ENCODE measurements at places on chromosomes 5 and 9.

DNA sequence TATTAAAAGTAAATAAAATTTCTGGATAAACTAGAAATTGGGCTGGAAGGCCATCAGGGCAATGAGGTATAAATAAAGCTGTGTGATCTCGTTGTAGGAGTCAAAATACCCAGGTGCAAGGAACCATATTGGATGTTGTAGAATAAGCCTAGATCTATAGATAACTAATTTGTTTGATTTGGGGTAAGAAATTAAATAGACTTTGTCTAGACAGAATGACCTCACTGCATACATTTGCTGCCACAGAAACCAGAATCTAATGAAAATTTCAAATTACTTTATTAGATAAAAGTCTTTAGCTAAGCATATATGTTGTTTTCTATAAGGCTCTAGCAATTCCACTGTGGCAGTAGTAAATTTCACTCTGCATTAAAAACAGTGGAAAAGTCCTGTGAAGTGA is 225.2 kb upstream of the ITGA1 start:
- no peak for DNase-seq

GRCh38 chr5:146076028-146076427 is 29.3 kb downstream of the PLAC8L1 start:
- no peak for DNase-seq

DNA sequence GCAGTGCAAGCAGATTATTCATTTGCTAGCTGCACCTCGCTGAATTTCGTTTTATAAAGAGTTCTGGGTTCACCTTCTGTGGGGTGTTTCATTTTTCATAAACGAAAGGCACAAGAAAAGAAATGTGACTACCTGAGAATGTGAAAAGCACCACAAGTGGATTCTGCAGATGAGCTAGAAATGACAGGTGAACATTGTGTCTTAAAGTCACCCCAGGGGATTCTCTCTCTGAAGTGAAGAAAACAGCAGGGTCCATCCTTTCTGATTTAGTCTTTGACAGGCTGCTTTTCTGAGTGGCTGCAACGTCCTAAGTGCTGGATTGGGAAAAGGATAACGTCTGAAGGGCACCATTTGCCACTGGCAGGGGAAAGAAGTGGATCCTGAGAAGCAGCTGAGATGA is 469.3 kb downstream of the SPATA31D1 start:
- no peak for DNase-seq

DNA sequence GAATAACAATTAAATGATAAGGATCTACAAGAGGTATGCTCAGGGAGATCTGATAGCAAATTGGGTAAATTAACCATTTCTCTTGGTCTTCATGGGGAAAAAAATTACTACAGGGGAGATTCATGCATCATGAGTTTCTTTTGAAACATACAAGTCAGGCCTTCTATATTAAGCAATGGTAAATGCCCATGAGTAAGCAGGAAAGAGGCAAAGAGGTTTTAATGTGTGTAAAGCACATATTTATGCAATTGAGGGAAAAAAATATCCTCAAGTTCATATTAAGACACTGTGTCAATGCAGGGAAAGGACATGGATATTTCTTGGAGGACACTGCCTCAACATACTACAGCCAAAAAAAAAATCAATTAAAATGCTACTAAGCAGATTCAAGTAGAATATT is 73.4 kb upstream of the NR4A3 start:
- DNase-seq, result no peak

DNA sequence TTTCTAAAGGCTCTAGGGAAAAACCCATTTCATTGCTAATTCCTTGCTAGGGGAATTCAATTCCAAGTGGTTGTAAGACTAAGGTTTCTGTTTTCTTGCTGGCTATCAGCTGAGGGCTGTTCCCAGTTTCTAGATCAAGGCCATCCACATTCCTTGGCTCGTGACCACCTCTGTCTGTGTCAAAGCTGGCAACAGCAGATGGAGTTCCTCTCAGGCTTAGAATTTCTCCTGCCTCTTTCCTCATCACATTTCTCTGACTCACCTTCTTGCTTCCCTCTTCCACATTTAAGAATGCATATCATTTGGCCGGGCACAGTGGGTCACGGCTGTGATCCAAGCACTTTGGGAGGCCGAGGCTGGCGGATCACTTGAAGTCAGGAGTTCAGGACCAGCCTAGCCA is 19.0 kb downstream of the DAB2IP start:
- DNase-seq, result no peak

DNA sequence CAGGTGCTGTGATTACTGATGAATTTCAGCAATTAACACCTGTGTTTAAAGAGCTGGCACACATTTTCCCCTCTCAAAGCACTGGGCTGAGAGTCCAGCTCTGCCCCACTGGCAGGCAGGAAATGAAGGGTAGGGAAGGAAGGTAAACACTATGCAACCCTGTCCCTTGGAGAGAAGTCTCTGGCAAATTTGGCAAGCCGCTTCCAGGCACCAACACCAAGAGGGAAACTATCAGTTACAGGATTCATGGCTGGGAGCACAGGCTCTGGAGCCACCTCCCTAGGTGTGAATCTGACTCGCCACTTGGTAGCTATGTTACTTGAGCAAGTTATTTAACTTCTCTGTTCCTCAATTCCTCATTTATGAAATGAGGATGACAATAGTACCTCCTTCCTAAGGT is 3.3 kb downstream of the ANKS6 start:
- DNase-seq, result no peak

DNA sequence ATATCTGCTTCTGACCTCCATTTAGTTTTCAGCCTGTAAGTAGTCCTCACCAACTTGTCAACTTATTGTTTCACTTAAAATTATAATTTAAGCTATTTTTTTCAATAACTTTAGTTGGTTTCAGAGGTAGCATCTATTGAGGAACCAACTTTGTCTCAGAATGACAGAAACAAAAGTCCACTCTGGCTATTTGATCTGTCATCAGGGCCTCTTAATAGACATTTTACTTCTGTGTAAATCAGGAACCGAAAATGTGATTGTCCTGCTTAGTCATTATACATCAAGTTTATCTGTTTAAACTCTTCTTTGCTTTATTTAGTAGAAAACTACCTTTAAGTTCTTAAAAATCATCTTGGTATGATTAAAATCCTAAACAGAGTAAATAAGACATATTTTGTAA is 820.8 kb upstream of the EDIL3 start:
- DNase-seq, result no peak

DNA sequence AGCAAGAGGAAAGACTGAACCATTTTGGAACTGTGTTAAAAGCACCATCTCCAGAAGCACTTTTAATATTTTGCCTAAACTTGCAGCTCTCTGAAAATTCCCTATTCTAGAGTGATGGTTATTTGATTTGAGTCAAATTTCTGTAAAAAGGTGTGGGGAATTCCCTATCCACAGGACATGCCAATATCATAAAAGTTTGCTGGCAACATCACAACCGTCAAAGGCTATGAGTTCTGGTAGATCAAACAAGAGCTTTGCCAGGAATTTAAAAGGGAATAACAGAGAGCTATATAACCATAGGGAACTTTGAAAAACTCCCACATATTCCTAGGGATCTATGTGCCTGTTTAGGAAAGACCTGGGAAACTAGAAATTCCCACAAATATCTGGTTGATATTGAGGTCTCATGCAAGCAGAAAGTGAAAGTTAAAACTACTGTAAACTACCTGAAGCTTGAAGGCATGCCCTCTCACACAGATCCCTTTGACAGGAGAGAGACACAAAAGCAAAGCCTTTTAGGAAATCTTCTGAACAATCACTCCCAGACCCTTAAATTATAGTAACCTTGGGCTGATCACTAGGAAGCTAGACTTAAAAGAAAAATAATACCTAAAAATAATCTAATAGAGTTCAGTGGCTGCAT is 549.9 kb downstream of the ANXA1 start:
- DNase-seq, result no peak

GRCh38 chr5:123610665-123611405 is 98.9 kb downstream of the CSNK1G3 start:
- no peak for DNase-seq

GRCh38 chr5:157382996-157383800 is 76.8 kb upstream of the NIPAL4 start:
- DNase-seq, result no peak

DNA sequence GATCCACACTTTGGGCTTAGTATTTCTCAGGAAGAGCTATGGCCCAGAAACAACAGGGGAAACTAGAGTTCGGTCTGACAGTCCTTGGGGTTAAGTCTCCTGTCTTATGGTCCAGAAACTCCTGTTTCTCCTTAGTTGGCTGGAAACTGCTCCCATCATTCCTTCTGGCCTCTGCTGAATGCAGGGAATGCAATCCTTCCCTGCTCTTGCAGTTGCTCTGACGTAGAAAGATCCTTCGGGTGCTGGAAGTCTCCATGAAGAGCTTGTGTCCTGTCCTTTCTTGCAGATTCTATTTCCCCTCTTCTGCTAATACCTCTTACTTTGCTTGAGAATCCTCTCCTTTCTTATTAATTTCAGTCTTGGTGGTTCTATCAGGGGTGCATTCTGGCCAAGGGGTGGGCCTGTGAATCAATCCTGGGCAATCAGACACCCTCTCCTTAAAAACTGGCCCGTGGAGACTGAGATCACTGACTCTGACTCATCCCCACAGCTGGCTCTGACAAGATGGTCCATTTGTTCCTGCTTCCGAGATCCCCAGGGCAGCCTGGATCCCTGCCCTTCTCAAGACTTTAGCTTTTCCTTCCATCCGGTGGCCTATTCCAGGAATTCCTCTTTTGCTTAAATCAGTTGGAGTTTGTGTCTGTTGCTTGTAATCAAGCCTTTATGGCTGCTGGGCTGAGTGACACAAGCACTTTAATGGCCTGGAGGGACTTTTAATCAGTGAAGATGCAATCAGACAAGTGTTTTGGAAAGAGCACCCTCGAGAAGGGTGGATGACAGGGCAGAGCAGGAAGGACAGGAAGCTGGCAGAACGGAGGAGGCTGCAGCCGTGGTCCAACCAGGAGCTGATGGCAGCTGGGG is 23.7 kb downstream of the PTGS1 start:
- DNase-seq, result no peak

DNA sequence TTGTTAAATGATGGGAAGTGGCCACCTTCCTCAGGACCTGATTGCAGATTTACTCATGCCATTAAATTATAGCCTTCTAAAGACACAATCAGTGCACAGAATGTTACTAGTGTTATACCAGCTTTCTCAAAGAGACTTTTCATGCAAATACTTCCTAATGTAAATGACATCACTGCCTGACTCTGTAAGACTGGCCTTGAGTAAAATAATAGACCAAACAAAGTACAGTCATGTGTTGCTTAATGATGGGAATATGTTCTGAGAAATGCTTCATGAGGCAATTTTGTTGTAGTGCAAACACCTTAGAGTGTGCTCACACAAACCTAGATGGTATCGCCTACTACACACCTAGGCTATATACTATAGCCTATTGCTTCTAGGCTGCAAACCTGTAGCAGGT is 17.0 kb upstream of the C1QTNF3 start:
- DNase-seq, result no peak

- no peak for DNase-seq
Observed at GRCh38 chr5:139971202-139971725, 71.8 kb downstream of the NRG2 start.

GRCh38 chr5:129760636-129761325 is 12.9 kb downstream of the MINAR2 start:
- no peak for DNase-seq

DNA sequence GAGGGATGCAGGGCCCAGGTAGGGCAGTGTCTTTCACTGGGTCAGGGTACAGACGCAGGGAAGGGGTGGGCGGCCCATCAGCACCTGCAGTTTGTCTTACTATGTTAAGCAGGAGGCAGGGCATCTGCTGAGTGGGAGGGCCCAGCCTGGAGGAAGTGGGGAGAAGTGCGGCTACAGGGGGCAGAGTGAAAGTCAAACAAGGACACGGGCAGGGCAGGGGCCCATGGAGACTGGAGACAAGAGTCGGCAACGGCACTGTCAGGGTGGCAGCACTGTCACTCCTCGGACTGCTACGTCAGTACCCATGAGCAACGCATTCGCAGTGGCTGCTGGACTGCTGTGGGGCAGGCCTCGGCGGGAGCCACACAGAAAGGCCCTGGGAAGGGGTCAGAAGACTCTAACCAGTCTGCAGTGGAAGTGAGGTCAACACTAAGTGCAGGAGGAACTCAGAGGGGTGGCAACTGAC is 19.7 kb downstream of the CAMSAP1 start:
- DNase-seq, result peak; percentile 43

GRCh38 chr9:107270580-107270979 is 12.5 kb upstream of the RAD23B start:
- no peak for DNase-seq

GRCh38 chr5:143341807-143342570 is 61.5 kb downstream of the NR3C1 start:
- no peak for DNase-seq

DNA sequence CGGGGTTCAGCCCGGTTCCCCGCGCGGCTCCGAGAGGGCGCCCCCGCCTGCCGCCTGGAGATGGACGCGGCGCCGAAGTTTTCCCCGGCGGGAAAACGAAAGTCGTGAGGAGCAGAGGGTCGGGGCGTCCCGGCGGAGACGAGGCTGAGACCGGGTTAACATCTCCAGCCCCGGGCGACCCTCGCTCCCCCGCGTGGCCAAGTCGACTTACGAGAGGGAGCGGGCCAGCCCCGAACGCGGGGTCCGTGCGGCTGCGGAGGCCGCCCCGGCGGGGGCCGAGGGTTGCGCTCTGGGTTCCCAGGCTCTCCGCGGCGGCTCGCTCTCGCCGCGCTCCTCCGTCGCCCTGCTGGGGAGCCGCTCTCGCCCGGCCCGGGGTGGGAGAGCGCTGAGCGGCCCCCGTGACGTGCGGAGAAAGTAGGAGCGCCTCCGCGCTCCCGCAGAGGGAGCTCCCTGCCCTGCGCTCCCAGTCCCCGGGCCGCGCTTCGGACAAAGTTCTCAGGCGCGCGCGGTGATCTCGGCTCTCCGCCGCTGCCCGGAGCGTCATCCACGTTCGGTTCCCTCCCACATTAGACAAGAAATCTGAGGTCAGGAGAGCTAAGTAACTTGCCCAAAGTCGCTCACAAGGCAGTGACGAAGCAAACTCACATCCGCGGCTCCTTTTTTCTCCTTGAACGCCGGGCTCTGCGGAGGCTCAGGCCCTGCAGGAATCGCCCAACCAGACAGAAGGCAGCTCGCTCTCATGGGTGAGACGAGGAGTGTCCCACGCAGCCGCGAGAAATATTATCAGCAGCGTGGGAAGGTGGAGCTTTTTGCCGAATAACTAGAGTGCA is 1.2 kb upstream of the GCNT4 start:
- DNase-seq, result peak; percentile 35

GRCh38 chr5:127804886-127805426 is 101.8 kb downstream of the CCDC192 start:
- DNase-seq, result no peak

DNA sequence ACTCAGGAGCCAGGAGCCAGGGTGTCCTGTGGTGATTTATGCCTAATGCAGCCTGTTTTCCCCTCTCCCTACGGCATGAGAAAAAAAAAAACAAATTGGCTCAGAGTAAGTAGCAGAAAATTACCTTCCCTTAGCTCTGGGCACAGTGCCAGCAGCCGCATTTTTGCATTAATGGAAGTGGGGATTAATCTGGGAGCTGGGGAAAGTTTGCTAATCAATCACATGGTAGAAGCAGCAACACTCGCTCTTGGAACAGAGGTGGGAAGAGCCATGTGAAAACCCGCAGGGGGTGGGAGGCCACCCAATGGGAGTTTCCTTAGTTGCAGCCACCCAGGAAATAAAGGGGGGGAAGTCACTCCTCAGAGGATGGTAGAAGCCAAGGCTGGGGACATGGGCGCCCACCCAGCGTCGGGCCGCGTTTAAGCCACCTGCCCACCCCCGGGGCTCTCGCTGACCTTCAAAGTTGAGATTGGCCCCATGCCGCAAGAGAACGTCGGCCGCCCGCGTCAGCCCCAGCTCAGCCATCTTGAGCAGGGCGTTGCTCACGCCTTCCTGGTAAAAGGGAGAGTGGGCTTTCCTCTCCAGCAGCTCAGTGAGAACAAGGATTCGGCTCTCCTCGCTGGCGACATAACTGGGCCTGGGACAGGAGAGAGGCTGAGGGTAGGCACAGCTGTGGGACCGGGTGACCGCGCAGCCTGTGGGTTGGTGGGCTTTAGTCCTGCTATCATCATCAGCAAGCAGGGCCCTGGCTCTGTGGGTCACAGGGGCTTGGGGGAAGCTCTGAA is 1.7 kb downstream of the ASB6 start:
- DNase-seq, result no peak

Measured in stimulated activated naive CD4-positive, alpha-beta T cell treated with Interleukin-2 at 50 U/mL for 16 hours (primary cell).